ENCODE measurements at places on chromosomes 3 and 15. TPM values are rescaled to one million over a fixed set of nuclear protein-coding genes. Genes with fewer than 3 reads are reported as not detected.

DNA sequence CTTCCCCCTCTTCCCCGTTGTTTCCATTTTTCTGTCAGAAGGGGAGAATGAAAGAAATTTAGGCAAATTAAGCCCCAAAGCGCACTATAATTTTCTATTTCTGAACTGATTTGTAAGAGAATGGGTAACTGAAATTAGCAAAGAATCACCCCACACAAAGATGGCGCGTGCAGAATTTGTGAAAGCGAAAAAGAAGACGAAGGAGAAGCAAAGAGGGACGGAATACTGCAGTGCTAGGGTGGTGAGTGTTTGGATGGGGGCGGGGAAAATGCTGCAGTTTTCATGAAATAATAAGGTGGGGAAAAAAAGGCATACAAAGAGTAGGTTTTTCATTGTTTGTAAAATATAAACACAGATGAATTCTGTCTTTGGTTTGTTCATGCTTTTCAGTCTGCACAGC is 4.6 kb upstream of the CTNNB1 start:
- H3K4me1 ChIP-seq: no peaks in the 10 kb centered on the region
- no peaks in the 10 kb centered on the region for H3K36me3 ChIP-seq
- no peak for DNase-seq
- H3K27me3 ChIP-seq: no peaks in the 10 kb centered on the region
- no peak overlapping the region for H3K4me3 ChIP-seq
- H3K27ac ChIP-seq: no peak overlapping the region

- H3K27me3 ChIP-seq: no peaks in the 10 kb centered on the region
- H3K4me1 ChIP-seq: peaks cover 4% of the 10 kb centered on the region
- no peak for DNase-seq
- H3K4me3 ChIP-seq: no peak overlapping the region
Measured at GRCh38 chr3:64143409-64144130, 81.7 kb downstream of the PRICKLE2 start.

DNA sequence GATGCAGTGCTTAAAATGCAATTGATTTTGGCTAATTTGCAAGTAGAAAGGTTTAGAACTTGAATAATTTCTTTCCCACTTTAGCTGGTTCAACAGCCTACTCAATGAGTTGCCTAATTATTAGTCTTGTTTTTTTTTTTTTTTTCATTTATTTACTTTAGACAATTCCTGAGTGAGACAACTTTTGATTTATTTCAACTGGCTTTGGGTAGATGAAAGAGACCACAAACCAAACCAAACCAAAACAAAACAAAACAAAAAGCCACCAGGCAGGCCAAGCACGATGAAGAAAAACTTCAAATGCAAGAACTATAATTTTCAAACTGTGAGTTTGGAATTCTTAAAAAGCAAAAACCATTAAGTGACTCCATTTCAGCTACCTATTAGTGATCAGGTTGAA is 469.9 kb downstream of the GBE1 start:
- H3K36me3 ChIP-seq: no peaks in the 10 kb centered on the region
- no peak overlapping the region for H3K4me3 ChIP-seq
- no peaks in the 10 kb centered on the region for H3K27me3 ChIP-seq

GRCh38 chr3:70097084-70097483 is 97.6 kb downstream of the SAMMSON start:
- H3K27ac ChIP-seq: no peak overlapping the region
- no peaks in the 10 kb centered on the region for H3K4me1 ChIP-seq
- H3K27me3 ChIP-seq: no peaks in the 10 kb centered on the region
- DNase-seq: no peak

GRCh38 chr15:88255484-88256278 is 858 bp downstream of the NTRK3 start:
- no peak overlapping the region for H3K27ac ChIP-seq
- peak overlapping the region; percentile 44 for H3K4me3 ChIP-seq
- H3K4me1 ChIP-seq: peaks cover 11% of the 10 kb centered on the region
- peaks cover 47% of the 10 kb centered on the region for H3K27me3 ChIP-seq
- no peaks in the 10 kb centered on the region for H3K36me3 ChIP-seq
- DNase-seq: no peak

ZNF860 gene
- total RNA-seq: not detected

ADAMTS9 gene
- total RNA-seq: 49.8 TPM

ZCWPW2 gene
- total RNA-seq: 1.6 TPM

Data from gastrocnemius medialis (tissue), 4 donors.